Immature natural killer cell (primary cell): ENCODE measurements at places on chromosomes 1 and 21.

DNA sequence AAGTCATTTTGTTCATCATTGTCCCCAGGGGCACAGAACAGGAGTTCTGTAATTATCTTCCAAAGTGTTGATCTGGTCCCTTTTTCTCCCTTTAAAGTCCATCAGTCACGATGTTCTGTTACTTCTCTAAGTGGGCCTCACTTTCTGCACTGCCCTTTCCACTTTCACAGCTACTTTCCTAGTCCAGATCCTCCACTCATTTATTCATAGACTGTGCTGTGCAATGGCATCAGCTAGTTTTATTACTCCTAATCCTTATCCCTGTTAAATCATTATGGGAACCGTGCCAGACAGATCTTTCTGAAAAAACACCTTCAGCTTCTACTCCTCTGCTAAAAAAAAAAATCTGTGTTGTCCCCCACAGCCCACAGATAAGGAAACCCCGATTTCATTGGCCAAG, 64.0 kb upstream of the BCL10 start:
- no peak for DNase-seq

- DNase-seq = no peak
Measured at GRCh38 chr1:19128968-19129514, 81.0 kb downstream of the UBR4 start.

GRCh38 chr1:22689505-22689904, 21.1 kb upstream of the EPHB2 start:
- no peak for DNase-seq

DNA sequence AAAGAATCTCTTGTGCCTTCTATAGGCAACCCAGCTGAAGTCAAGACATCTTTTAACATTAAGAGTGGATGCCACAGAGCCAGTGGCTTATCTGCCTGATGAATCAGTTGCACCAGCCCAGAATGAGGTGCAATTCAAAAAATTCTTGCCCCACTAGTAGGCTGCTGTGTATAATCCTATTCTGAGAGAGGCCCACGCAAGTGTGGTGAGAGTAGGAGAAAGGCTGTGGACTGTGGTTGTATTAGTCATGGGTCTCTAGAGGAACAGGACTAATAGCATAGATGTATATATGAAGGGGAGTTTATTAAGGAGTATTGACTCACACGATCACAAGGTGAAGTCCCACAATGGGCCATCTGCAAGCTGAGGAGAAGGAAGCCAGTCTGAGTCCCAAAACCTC, 216.4 kb downstream of the LTN1 start:
- DNase-seq = no peak

DNA sequence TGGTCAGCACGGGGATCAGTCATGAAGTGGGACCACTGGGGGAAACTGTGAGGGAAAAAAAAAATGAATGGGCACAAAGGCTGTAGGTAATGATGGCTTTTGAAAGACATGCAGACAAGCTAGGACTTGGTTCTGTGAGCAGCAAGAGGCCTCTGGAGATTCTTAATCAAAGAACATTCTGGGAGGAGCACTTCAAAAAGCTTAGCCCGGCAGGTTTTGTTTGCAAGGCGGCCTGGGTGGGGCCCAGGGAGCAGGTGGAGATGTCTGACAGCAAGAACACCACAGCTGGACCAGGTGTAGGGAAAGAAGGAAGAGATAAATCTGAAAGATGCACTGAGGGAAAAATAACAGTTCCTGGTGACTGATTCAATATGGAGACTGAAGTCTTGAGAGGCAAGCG, 6.0 kb downstream of the TEX35 start:
- no peak for DNase-seq

GRCh38 chr1:46615735-46616134, 876 bp downstream of the MOB3C start:
- DNase-seq = no peak

- DNase-seq = no peak
Measured at GRCh38 chr21:37348664-37349063, 17.9 kb upstream of the DYRK1A start.

DNA sequence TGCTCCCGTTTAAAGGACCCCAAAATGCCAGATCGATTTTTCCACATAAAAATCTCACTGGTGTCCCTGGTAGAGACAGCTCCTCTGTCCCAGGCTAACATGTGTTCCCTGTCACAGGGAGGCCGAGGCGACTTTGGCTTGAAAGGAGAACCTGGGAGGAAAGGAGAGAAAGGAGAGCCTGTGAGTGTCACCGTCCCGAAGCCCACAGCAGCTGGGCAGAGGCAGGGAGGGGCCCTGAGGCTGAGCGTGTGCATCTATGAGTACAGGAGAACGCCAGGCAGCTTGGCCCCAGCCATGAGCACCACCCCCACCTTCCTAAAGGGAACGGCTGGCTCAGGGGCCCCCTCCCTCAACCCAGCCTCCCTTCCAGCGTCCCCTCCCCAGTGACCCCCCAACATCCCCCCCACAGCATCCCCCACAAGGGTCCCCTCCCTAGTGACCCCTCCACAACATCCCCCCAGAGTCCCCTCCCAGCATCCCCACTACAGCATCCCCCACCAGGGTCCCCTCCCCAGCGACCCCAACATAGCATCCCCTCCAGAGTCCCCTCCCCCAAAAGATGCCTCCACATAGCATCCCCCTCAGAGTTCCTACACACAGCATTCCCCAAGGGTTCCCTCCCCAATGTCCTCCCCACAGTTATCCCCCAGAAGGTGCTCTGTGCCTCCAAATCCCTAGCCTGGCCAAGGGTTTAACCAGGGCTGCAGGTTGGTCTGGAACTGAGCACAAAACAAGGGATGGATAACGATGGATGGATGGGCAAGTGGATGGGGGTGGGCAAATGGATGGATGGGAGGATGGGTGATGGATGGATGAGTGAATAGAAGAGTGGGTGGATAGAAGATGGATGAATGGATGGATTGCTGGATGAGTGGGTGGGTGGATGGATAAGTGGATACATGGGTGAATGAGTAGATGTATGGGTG, 25.1 kb downstream of the COL6A2 start:
- no peak for DNase-seq
